ENCODE measurements at places on chromosomes 5 and 9.

DNA sequence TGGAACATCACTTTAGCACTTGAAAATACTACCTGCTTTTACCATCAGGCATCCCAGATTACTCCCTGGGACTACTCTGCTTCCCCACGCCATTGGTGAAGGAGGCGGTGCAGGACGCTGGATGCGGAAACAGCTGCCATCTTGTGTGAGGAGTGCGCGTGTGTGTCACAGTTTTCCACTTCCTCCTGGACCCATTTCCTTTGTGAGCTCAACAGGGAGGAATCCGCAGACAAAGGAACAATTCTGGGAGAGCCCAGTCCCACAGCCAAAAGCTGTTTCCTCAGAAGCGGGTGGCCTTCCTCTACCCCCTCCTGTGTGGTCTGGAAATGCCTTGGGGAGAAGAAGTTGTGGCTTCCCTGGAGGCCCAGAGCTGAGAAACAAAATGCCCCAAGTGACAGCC, 16.8 kb downstream of the AFAP1L1 start:
- DNase-seq = no peak

GRCh38 chr5:159616952-159617351, 286.7 kb upstream of the IL12B start:
- DNase-seq = no peak

- no peak for DNase-seq
These were observed 174.6 kb upstream of the ZNF608 start for GRCh38 chr5:124920909-124921666.

- DNase-seq = no peak
These were observed 4.6 kb downstream of the ARL15 start for GRCh38 chr5:54305737-54306136.

DNA sequence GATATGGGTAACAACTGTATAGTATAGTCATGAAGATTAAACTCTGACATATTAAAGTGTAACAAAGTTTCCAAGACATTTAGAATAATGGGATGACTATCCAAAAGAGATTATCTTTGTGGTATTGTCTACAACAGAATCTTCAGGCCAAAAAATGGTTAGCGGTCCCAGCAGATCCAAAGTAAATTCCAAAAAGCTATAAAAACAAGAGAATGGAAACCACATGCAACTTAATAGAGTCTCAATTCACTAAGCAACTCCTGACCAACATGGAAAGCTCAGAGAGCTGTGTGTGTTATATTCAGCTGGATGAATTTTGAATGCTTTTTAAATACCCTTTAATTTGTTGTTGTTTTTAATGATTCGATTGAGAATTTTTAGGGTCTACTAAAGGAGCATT, 688.2 kb downstream of the CETN3 start:
- DNase-seq = no peak

DNA sequence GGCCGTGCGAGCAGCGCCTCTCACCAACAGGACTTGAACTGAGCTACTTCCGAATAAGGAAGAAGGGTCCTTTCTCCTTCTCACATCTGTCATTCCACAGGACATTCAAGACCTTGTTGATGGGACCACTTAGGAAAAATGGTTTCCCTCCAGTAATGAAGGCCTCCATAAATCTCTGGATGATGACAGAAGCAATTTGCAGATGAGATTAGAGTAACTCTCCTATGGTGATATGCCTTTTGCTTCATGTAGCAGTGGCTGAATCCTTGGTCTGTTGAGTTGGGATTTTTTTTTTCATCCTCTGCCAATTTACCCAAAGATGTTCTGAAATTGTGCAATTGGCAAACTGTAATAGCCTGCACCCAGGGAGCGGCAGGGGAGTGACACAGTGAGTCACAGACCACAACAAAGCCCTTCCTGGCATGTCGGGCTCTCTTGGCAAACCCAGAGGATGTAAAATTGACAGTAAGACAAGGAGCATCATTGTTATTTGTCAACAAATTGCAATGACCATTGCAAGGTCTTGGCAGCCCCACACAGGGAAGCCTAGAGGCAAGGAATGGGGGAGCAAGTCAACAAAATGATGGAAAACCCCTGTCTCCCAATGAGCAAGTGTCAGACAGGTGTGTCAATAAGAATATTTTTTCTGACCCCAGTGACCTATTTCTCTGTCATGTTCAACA, 275.9 kb downstream of the ACTL7B start:
- DNase-seq = no peak

- DNase-seq = no peak
These were observed 143.6 kb downstream of the BNC2 start for GRCh38 chr9:16726718-16727451.

DNA sequence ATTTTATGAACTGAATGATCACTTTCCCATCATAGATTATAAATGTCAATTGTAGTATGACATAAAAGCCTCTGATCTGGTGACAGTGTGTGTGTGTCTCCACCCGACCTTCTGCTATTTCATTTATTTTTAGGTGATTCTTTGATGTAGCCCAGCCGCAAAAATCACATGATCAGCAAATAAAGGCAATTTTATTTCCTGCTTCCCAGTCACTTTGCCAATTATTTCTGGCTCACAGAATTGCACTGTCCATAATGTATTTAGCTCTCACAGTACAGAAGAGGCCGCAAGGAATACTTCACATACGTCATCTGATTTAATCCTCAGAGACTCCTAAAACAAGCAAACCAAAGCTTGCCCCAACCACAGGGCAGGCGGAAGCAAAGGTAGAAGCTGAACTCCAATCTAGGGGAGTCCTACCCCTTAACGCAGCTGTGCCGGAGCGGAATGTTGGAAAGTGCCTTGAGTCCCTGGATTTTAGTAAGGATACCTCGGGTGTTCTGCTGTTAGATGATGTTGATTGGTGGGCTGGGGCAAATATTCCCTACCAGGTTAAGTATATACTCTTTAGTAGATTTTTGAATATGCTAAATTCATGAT, 384.0 kb upstream of the IRX4 start:
- DNase-seq = no peak

GRCh38 chr5:66982470-66982869, 214.1 kb downstream of the CD180 start:
- no peak for DNase-seq

DNA sequence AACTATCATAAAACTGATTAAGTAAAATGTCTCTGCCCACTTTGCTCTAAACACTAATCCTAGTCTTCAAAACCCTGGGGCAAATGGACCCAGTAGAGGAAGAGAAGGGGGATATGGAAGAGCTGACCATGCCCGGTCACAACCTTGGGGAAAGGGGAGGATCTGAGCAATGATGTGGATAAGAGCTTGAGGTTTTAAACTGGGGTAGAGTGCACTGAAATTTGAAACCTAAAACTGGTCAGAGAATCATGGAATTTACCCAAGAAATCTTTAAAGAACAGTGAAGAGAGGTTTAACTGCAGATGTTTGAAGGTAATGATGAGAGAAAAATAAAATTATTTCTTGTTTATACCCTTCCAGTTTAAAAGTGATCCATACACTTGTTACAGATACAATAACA, 110.8 kb downstream of the MRPS30 start:
- DNase-seq = no peak

- no peak for DNase-seq
These were observed 251.8 kb upstream of the RASA1 start for GRCh38 chr5:87015901-87016300.

- DNase-seq = no peak
These were observed 2.1 kb upstream of the MARCHF6 start for GRCh38 chr5:10351199-10351905.

DNA sequence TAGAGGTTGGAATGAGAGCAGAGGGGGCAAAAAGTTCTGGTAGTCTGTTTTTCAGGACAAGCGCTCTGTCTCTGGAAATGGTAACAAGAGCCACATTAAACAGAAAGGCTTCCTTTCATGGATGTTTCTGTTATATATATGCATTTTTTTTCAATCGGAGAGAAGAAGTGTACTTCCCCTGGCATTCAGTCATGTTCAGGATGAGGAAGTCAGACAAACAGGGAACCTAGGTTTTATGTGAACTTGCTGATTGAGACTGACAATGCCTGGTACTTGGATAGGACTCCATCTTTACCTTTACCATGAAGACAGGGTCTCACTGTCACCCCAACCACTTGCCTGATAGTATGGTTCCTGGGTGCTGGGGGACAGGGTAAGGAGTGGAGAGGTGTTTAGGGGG, 30.1 kb upstream of the ZBED3 start:
- no peak for DNase-seq

DNA sequence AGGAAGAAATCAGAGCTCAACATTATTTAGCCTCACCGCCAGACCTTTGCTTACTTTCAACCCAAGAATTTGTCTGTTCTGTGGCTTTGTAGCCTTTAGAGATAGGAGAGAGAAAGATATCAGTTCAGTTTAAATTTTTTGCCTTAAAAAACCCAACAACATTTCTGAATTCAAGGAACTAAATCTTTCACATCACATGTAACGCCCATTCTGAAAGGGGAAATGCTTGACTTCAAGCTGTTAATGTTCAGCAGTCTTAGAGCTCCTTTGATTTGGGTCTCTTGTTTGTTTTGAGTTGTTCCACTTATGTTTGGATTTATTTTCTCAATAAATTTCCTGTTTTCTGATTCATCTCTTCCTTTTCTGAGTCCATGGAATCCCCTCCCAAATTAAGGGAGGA, 294.5 kb downstream of the ARHGAP26 start:
- DNase-seq = no peak
